AG04450 (cell line): ENCODE measurements at places on chromosomes 2 and 18. TPM values are rescaled to one million over a fixed set of nuclear protein-coding genes. Genes with fewer than 3 reads are reported as not detected.

SLC5A7 gene
- polyA plus RNA-seq = not detected in 2 replicates

NRP2 gene
- polyA plus RNA-seq = 106 and 114 TPM in 2 replicates

DNA sequence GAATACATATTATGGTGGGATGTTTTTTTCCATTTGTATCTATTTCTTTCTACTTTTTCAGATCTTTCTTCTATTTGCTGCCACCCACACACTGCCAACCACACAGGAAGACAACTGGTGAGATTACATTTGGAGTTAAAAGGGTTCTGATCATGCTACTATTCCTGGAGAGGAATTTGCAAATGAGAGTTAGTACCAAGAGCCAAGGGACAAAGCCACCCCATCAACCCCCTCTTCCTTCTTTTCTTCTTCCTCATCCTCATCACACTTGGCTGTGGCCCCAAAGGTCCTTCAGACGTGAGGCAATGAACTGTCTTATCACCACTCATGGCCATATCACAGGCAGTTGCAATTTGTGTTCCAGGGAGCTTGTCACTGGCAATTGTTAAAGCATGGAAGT is 215.6 kb upstream of the SLC14A2 start:
- no peak for DNase-seq

DNA sequence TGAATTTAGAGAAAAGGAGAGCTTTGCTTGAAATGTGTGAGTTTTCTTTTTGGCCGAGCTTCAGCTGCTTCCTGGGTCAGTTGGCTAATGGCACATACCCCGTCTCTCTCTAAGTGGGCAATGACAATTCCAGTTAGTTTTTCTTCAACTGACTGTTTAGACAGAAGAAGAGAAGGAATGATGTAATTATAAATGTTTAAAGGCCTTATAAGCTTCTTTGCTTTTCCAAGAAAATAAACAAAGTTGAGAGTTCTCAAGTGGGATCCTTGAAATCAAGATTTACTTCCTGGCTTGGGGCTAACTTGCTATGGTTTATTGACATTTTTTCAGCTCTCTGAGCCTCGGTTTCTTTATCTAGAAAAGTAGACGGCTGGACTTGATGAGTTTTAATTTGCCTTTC is 794.9 kb upstream of the ACVR2A start:
- DNase-seq = no peak

DNA sequence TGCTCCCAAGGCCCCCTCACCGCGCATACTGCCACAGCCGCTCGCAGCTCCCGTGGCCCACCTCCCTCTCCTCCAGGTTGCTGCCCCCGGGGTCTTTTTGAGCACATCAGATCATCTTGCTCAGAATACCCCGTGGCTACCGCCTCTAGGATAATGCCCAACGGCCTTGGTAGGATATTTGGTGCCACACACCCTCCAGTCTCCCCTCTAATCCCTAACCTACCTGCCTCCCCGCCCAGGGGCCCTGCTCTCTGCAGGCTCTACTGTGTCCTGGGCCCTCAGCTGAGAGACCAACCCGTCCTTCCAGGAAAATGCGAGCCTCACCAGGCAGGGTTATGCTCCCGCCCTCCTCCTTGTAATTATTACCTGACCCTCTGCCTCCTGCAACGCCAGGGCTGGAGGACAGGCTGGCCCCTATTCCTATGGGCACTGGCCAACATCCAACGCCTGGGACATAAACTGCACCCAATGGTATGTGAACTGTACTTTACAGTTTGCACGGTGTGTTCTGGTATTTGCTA is 1.5 kb upstream of the MTCL1 start:
- no peak for DNase-seq

DNA sequence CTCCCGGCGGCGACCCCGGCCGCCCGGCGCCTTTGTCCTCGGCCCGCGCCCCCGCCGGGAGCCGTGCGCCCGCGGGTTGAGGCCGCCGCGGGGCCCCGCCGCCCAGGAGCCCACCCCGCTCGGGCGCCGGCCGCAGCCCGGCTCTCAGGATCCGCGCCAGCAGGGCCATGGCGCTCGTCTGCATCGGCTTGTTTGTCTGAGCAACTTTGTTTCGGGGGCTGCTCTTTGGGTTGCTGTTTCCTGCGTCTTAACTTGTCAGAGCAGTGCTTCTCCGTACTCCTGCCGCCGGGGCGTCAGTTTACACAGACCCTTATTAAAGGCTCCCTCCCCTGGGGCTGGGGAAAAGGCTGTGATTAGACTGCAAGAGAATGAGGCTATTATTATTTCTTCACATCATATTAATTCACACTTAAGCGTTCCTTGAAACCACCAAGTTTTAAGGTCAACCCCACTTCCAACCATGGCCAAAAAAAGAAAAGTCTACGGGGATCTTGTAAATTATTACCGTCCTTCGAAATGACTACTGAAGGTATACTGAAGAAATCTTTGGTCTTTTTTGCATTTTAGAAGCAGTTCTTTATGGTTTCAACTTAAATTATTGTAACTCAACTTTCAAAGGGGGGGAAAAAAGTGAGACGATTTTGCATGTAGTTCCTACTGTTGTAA is at the start of gene CYP27C1:
Gene CYP27C1, minus strand, starts transcription at position 198 of the 666 bp plus-strand sequence. Its CDS starts 29 bp downstream, at position 169.
- no peak for DNase-seq
